ENCODE measurements at places on chromosomes 2 and 18.

GRCh38 chr2:209771474-209772289 is at the start of gene UNC80:
Gene UNC80, plus strand, starts transcription at chr2:209771832. Its CDS starts 241 bp downstream, at chr2:209772073.
- no peak for DNase-seq

GRCh38 chr2:222837643-222838056 is 23.2 kb upstream of the ACSL3 start:
- no peak for DNase-seq

- DNase-seq, result no peak
Observed at GRCh38 chr2:219404954-219405353, 13.2 kb upstream of the DES start.

GRCh38 chr2:156380117-156380645 is 47.7 kb upstream of the NR4A2 start:
- no peak for DNase-seq

- DNase-seq, result no peak
Observed at GRCh38 chr2:150485871-150486538, 1.5 kb downstream of the RND3 start.

DNA sequence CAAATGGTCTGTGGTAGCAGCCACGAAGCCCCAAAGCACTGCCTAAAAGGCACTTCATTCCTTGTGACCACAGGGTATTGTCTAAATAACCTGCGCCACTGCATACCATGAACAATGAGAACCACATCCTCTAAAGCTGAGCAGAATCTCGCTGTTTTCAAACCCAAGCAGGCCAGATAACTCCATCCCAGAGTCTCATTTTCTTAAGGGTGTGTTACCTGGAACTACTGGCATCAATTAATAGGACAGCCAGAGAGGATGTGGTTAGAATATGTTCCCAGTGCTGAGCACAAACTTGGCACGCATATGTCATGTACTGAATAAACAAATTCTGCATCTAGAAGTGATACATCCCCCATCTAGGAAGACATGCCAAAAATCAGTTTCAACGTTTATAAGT is 13.0 kb downstream of the VPS4B start:
- no peak for DNase-seq

DNA sequence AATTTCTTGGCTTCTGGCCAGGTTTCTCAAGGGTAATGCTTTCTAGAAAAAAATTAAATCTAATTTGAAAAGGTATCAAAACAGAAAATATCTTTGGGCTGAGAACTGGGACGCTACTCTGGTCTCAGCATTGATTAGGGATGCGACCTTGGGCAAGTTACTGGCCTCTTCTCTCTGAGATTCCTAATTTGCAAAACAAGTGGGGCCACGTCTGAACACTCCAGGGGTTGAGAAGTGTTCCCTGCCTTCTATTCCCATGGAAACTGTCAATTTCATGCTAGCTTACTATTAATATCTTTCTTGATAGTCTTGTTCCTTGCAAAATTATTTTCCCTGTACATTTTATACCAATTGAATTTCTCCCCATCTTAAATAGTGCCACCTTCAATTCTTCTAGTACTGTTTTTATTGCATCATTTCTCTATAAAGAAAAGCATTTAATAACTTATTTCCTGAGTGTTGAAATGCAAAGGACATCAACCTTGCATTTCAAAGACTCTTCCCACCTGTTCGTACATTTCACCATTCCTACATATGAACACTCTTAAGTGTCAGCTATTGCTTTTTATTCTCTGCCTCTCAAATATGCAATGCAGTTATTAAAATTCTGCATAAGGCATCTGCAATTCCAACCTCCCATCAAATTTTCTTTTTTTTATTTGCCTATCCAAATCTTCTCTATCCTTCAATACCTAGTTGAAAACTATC is 118.3 kb upstream of the DSEL start:
- no peak for DNase-seq

GRCh38 chr2:180705122-180705521 is 275.3 kb upstream of the UBE2E3 start:
- DNase-seq, result no peak

DNA sequence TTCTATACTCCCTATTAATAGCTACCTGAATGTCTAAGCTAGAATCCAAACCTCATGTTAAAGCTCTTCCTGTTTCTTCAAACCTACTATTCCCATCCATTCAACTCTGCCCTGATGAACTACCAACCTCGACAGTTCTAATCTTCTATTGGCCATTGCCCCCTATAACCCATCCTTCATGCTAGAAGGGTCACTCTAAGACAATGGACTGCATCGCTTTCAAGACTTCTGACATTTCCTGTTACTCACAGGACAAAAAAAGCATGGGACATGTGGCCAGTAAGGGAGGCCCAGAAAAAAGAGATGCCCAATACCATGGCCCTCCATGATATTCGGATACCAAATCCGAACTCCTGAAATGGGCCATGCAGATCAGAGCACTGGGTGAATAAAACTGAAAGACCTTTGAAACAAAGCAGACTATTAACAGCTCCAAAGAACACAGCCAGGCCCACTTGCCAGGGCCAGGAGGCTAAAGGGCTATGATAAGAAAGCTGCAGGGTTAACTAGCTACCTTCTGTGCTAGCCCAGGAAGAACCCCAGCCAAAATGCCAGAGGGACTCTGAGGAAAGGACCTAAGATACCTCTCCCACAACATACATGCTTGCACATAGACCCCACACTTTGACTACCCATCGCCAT is 4.5 kb downstream of the B4GALT6 start:
- DNase-seq, result no peak

GRCh38 chr2:37773371-37774130 is 102.1 kb upstream of the CDC42EP3 start:
- DNase-seq, result no peak

DNA sequence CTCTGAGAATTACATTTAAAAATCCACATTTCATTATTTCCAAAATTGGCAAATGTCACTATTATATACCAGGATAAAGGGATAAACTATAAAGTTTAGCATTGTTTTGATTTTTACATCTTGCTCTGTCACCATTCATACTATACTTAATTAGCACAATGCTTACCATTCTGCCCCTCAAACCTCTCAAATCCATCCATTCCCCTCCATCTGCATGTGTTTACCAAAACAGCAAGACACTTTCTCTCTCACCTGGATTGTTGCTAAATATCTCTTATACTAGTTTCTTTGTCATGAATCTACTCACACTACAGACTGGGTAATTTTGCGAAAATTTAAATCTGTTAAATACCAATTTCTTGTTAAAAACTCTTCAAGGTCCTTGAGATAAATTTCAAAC is 496.1 kb downstream of the NR4A2 start:
- DNase-seq, result no peak

DNA sequence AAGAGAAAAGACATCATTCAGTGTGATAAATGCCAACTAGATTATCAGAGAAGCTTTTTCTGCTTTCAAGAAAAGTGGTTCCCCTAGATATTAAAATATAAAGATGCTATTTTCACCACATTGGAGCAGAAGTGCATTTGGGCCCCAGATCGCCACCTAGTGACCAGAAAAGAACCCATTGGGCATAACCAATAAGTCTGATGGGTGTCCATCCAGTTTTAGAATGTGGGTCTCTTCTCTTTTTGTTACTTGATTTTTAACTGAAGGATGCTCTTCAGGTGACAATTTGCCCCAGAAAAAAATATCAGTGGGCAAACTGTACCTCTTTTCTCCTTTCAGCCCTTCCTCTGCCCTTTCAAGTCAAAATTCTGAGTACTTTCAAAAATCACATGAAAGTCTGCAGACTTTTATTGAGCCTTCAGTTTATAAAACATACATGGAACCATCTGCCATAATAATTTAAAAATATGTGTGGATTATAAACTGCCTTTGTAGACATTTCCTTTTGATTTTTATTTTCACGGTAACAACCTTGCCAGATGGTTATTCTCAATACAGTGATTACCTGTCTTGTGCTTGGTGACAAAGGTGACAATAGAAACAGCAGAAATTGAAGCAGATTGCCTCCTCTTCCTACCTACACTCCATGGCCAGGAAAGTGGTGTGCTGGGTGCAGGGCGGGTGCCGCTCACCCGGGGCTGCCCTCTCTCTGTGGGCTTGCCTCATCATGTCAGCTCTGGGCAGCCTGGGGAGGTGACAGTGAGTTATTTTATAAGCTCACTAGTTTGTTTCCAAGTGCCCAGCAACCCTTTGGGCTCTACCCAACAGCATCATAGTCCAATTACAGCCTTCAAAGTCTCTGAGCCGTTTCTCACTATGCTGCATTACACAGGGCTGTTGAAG is 124.5 kb downstream of the DCDC2C start:
- DNase-seq, result no peak

DNA sequence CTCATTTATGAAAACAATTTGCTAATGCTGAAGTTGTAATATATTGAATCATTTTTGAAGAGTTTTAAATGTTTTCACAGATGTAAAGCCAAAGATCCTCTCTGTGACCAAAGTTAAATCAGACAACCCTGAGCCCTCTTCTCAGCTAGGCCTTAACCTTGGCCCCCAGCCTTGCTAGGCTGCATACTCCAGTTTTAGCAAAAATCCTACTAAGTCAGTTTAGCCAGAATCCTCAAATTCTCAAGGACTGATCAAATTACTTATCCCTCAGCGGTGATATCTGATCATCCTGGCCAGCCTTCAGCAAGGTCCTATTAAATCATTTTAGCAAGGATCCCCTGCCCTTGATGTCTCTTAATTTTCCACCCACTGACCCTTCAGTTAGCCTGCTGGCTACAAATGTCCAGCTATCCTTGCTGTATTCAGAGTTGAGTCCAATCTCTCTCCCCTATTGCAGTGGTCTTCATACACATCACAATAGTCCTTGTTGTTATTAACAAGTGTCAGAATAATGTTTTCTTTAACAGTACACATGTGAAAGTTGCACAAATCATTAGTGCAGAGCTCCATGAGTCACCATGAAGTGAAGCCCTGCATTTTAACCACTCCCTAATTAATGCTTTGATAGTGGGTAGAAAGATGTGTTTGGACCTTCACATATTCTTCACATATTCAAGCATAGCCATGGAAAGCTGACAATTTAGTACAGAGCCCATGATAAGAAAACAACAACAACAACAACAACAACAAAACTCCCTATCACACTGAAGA is 206.4 kb downstream of the NBAS start:
- no peak for DNase-seq

- no peak for DNase-seq
Observed at GRCh38 chr18:39172695-39173421, 1607.3 kb upstream of the CELF4 start.

- no peak for DNase-seq
Observed at GRCh38 chr2:150705767-150706166, 218.3 kb upstream of the RND3 start.

GRCh38 chr18:70421471-70422390 is 132.9 kb downstream of the SOCS6 start:
- no peak for DNase-seq

DNA sequence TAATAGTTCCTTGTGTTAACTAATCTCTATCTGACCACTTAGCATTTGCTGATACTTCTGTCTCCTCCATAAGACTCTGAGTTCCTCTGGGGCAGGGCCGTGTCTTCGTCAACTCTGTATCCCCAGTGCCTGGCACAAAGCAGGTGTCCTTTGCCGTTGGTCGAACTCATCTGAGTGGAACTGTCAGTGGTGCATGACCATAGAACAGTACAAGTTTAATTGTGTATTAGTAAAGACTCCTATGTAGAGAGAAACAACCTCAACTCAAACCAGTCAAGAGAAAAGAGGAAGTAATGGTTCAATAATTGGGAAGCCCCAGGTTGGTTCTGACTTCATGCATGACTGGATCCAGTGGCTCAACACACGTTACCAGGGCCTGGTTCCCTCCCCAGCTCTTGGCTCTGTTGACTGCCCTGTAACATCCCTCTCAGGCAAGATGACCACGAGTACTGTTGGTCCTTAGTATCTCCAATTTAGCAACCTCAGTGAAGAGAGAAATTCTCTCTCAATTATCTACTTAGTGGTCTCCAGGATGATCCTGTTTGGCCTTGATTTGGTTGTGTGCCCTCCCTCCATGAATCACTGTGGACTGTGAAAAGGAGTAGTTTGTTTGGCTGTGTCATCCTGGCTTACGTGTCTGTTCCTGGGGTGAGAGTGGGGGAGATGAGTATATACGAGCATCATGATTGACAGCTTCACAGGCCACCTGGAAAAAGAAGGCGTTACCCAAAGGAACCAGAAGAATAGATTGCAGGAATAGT is 58.5 kb upstream of the MSH6 start:
- DNase-seq, result no peak

DNA sequence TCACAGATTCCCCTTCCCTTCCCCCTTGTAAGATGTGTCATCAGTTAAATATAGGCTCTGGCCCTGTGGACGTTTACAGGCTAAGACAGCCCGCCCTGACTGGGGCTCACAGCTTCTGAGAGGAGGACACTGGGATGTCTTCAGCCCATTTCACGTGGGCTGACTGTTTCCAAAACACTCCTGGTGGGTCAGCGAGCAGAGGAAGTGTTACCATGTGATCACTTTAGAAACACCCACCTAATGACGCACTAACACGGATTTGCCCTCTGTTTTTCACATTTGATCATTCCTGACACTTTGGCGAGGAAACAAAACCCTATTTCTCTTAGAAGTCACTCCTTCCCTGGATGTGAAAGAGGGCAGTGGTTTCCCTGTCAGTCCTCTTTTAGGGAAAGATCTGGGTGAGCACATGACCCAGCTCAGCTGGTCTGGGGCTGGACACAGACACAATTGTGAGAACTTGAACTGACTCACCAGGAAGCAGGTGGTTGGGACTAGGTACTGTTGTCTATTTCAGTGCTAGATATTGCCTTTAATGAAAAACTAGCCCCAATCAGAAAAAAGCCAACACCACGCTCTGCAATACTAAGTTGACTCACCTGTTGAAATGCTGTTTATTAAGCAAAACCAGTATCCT is 38.8 kb downstream of the BMP10 start:
- DNase-seq, result peak; percentile 40

- no peak for DNase-seq
Observed at GRCh38 chr18:58670404-58671110, 708 bp upstream of the MALT1 start.

DNA sequence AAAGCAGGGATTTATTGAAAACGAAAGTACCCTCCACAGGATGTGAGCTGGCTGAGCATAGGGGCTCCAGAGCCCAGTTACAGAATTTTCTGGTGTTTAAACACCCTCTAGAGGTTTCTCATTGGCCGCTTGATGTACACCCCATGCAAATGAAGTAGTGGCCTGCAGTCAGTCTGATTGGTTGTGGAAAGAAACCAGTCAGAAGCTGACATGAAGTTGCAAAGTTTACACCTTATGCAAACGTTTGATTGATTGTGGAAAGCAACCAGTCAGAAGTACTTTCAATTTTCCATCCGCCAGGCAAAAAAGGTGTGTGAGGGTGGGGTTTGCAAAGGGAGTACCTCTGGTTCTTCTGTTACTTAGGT is 62.3 kb downstream of the VWA3B start:
- no peak for DNase-seq

DNA sequence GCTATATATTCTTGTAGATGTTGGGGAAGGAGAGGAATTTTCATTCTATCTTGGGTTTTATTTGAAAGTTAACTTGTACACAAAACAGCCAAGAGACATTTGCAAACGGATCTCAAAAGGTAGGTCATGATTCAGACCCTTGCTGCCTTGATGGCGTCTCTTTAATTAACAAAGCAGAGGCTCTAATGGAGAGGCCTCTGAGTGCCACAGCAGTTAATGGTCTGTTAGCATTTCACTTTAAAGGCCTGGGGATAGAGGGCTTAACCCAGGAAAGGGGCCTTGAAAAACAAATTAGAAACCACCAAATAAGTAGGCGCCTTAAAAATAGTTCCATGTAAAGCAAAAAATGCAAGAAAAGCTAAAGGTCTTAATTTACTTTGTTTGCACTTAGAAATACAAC is 836.9 kb upstream of the CELF4 start:
- no peak for DNase-seq
